Stimulated activated naive B cell treated with anti-CD40 and anti-IgM and Interleukin-4, amounts not matched to agents 10 μg/mL and 1 μg/mL and 100 μg/mL, for 72 hours (primary cell): ENCODE measurements at places on chromosomes 3 and 15.

GRCh38 chr3:869734-870133, 223.1 kb upstream of the CNTN6 start:
- H3K27ac ChIP-seq, result no peak overlapping the region
- H3K4me3 ChIP-seq, result no peak overlapping the region

GRCh38 chr15:51030649-51031316, 63.9 kb downstream of the TNFAIP8L3 start:
- DNase-seq, result no peak
- no peak overlapping the region for H3K27ac ChIP-seq
- H3K27me3 ChIP-seq, result no peaks in the 10 kb centered on the region
- no peak overlapping the region for H3K4me3 ChIP-seq
- no peaks in the 10 kb centered on the region for H3K36me3 ChIP-seq

GRCh38 chr15:60744826-60745460, 266.0 kb upstream of the ICE2 start:
- no peaks in the 10 kb centered on the region for H3K36me3 ChIP-seq
- H3K4me1 ChIP-seq, result no peaks in the 10 kb centered on the region
- no peak for DNase-seq
- no peak overlapping the region for H3K27ac ChIP-seq
- H3K4me3 ChIP-seq, result no peak overlapping the region

DNA sequence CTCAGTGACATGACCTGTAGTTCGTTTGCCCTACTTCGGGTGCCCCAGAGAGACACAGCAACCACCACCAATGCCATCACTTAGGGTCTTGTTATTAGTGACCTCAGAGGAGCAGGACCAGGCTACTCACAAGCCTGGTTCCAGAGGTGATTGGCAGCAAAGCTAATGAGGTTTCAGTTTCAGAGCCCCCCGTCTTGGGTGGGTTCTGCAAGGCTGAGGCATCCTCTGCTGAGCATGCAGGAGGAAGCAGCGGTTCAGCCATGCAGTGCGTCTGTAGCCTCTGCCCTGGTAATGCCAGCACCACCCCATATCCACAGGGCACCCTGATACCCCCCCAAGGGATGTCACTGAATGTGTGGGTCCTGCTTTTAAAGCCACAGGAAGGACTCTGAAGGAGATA, 39.0 kb upstream of the ITGA11 start:
- no peak for DNase-seq
- no peak overlapping the region for H3K27ac ChIP-seq
- H3K4me1 ChIP-seq, result no peaks in the 10 kb centered on the region
- peaks cover 9% of the 10 kb centered on the region for H3K27me3 ChIP-seq
- no peaks in the 10 kb centered on the region for H3K36me3 ChIP-seq

DNA sequence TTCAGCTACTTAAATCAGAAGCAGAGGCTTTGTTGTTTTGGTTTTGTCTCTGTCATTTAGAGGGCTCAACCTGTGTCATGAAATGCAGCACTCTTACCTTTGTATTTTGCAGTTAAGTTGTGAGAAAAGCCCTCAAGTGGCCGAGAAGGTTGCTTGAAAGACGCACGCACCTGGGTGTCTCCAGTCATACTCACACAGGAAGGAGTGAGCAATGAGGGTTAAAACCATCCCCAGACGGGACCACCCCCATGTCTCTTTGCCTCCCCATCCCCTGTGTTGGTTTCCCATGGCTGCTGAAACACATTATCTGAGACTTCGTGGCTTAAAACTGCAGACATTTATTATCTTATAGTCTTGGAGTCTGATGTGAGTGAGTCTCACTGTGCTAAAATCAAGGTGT, 376.1 kb upstream of the CFAP20DC start:
- H3K4me1 ChIP-seq, result peaks cover 10% of the 10 kb centered on the region
- no peak for DNase-seq
- no peaks in the 10 kb centered on the region for H3K27me3 ChIP-seq

DNA sequence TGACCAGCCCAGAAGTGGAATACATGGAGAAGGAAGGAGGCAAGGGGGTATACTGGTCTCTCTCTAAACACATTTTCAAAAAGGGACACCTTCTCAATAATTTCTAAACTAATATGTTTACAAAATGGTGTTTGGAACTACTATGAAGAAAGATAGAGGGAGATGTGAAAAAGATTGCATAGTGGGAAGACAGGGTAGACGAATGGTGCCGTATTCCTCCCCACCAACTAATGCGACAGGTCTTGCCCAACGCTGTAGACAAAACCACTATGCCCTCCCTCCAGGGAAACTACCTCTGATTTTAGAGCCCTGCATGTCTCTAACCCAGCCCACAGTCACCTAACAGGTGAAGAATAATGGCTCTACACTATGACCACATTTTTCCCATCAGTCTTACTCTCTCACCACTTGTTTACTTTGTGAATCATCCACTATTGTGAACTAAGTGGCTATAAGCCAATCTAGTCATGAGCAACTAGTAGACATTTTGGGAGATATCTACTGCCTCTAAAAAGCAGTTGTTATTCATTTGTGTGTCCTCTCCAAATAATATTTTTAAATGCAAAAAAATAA, 108.2 kb upstream of the UBE2E2 start:
- peaks cover 3% of the 10 kb centered on the region for H3K36me3 ChIP-seq
- H3K4me3 ChIP-seq, result no peak overlapping the region
- H3K27ac ChIP-seq, result no peak overlapping the region

- peaks cover 40% of the 10 kb centered on the region for H3K27me3 ChIP-seq
- H3K4me3 ChIP-seq, result no peak overlapping the region
- no peak for DNase-seq
- H3K27ac ChIP-seq, result no peak overlapping the region
These were observed 24.2 kb downstream of the HES1 start for GRCh38 chr3:194160158-194160557.

- no peak overlapping the region for H3K4me3 ChIP-seq
- H3K27ac ChIP-seq, result no peak overlapping the region
- no peaks in the 10 kb centered on the region for H3K27me3 ChIP-seq
These were observed 39.9 kb downstream of the PLCH1 start for GRCh38 chr3:155704771-155705559.

- DNase-seq, result no peak
- no peak overlapping the region for H3K27ac ChIP-seq
- H3K27me3 ChIP-seq, result no peaks in the 10 kb centered on the region
These were observed 647.1 kb downstream of the NTRK3 start for GRCh38 chr15:87609474-87609873.

- H3K4me1 ChIP-seq, result no peaks in the 10 kb centered on the region
- H3K27me3 ChIP-seq, result no peaks in the 10 kb centered on the region
- no peak overlapping the region for H3K4me3 ChIP-seq
- no peaks in the 10 kb centered on the region for H3K36me3 ChIP-seq
- no peak for DNase-seq
These were observed 407.9 kb upstream of the RGMA start for GRCh38 chr15:93496888-93497287.

DNA sequence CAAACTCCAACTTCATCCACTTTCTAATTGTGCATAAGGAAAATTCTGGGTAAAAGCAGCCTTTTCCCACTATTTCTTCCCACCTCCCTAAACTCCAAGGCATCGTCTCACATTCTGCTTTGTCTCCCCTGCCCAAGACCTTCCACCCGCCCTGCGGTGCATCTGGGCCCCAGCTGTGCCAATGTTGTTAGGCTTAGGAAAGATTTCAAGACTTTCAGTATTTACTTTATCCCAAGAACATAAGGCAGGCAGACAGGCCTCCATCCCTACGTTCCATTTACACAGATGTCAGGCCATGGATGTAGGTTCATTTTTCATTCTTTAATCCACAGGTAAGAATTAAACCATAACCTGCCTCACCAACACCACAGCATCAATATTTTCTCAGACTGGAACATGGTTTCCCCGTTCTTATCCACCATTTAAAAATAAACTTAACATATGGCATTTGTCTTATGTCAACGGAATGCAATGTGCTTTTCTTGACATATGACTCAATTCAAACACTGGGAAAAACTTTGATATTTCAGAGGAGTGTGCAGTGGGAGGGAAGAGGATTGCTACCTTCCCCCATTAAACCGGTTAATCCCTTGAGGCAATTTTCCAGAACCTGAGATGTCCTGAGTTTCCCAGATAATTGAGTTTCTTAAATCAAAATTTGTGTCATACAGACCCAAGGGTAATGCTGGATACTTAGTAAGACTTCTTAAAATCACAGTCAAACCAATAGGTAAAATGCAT, 238.0 kb upstream of the LRIG1 start:
- H3K27me3 ChIP-seq, result peaks cover 3% of the 10 kb centered on the region
- no peaks in the 10 kb centered on the region for H3K4me1 ChIP-seq
- no peak overlapping the region for H3K27ac ChIP-seq
- no peak for DNase-seq
- no peaks in the 10 kb centered on the region for H3K36me3 ChIP-seq

- H3K4me3 ChIP-seq, result no peak overlapping the region
- H3K27me3 ChIP-seq, result no peaks in the 10 kb centered on the region
- peaks cover 19% of the 10 kb centered on the region for H3K4me1 ChIP-seq
- H3K27ac ChIP-seq, result no peak overlapping the region
- H3K36me3 ChIP-seq, result peaks cover 8% of the 10 kb centered on the region
These were observed 121.9 kb downstream of the BBX start for GRCh38 chr3:107644631-107645030.

- no peak for DNase-seq
- H3K27ac ChIP-seq, result no peak overlapping the region
- no peaks in the 10 kb centered on the region for H3K36me3 ChIP-seq
- no peak overlapping the region for H3K4me3 ChIP-seq
These were observed 214.0 kb upstream of the RARB start for GRCh38 chr3:25214034-25214433.

- no peak overlapping the region for H3K4me3 ChIP-seq
- H3K27me3 ChIP-seq, result no peaks in the 10 kb centered on the region
- peaks cover 8% of the 10 kb centered on the region for H3K4me1 ChIP-seq
- no peak for DNase-seq
These were observed 45.5 kb downstream of the PHLDB2 start for GRCh38 chr3:111904376-111905241.

DNA sequence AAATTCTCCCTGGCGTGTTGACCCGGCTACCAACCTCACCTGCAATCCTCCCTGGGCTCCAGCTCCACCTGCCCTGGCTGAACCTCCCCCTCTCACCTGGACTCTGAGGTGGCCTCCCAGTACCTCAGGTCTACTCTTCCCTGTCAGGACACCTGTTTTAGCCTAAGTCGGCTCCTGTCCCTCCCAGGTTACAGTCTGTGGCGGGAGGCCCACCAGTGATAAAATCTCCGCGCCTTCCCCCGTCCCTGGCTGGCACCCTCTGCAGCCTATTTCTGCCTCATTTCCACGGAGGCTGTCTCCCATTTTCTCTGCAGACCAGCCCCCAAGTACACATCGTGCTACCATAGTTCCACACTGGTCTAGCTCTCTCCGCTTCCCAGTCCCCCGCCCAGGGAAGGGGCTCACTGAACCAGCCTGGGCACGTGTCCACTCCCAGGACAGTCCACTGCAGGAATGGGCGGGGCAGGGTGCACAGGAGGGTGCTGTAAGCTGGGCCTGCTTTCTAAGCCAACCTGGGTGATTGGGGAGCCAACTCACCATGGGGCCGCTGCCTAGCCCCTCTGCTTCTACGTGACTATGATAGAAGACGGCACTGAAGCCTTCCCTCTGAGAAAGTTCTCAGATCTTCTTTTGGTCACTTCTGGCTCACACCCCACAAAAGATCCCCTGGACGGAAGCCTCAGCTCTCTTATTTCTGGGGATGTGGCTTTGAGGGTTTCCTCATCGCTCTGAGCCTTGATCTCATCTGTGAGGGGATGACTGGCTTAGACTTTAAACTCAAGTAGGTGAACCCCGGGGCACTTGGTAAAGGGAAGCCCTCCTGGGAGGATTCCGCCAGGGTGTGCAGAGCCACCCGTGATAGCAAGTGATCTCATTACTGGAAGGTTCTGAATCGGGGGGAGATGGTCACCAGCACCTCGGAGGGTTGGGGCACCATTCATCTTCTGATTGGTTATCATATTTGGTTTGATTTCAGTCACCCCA, 96.6 kb downstream of the NSMCE3 start:
- H3K27me3 ChIP-seq, result peaks cover 17% of the 10 kb centered on the region
- no peak overlapping the region for H3K4me3 ChIP-seq
- no peaks in the 10 kb centered on the region for H3K4me1 ChIP-seq
- H3K27ac ChIP-seq, result no peak overlapping the region
- no peak for DNase-seq
- H3K36me3 ChIP-seq, result no peaks in the 10 kb centered on the region

GRCh38 chr3:31621314-31621713, 88.6 kb downstream of the STT3B start:
- no peak overlapping the region for H3K4me3 ChIP-seq
- H3K27me3 ChIP-seq, result no peaks in the 10 kb centered on the region
- no peak for DNase-seq
- H3K27ac ChIP-seq, result no peak overlapping the region

- no peaks in the 10 kb centered on the region for H3K27me3 ChIP-seq
- H3K27ac ChIP-seq, result no peak overlapping the region
- no peak overlapping the region for H3K4me3 ChIP-seq
- H3K4me1 ChIP-seq, result no peaks in the 10 kb centered on the region
These were observed 474.0 kb downstream of the FGF12 start for GRCh38 chr3:192253138-192253887.

GRCh38 chr3:72797773-72798543, 50.3 kb downstream of the SHQ1 start:
- no peak for DNase-seq
- no peak overlapping the region for H3K27ac ChIP-seq
- H3K36me3 ChIP-seq, result peaks cover 57% of the 10 kb centered on the region
- H3K27me3 ChIP-seq, result no peaks in the 10 kb centered on the region
- no peak overlapping the region for H3K4me3 ChIP-seq

GRCh38 chr3:29067007-29067406, 213.9 kb upstream of the RBMS3 start:
- DNase-seq, result no peak
- H3K27me3 ChIP-seq, result no peaks in the 10 kb centered on the region
- no peaks in the 10 kb centered on the region for H3K4me1 ChIP-seq
- no peak overlapping the region for H3K4me3 ChIP-seq

DNA sequence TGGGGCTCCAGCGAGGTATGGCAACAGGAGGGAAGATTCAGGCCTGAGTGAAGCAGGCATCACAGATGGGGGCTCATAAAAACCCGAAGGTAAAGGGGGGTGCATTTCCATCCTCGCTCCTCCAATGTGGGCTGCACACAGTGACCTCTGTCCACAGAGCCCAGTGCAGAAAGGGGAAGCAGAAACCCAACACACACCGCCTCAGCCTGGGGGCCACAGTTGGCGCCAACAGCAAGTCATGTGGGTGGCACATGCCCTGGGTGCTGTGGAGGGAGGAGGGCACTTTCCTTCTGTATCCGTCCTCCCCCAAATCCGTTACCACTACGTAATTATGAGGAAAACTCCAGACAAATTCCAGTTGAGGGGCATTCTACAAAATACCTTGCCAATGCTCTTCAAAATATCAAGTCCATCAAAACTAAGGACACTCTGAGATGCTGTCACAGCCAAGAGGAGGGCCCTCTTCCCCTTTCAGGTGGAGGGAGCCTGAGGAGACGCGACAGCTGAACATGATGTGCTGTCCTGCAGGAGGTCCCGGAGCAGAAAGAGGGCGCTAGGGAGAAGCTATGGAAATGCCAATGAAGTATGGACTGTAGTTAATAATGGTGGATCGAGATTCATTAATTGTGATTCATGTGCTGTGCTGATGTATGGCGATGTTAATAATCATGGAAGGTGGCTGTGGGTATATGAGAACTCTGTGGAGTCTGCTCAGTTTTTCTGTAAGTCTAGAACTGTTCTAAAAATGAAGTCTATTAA, 16.4 kb downstream of the APBA2 start:
- no peak overlapping the region for H3K4me3 ChIP-seq
- peaks cover 8% of the 10 kb centered on the region for H3K4me1 ChIP-seq
- DNase-seq, result no peak
- H3K36me3 ChIP-seq, result no peaks in the 10 kb centered on the region

- H3K4me3 ChIP-seq, result no peak overlapping the region
- no peaks in the 10 kb centered on the region for H3K27me3 ChIP-seq
- H3K27ac ChIP-seq, result no peak overlapping the region
- H3K36me3 ChIP-seq, result peaks cover 4% of the 10 kb centered on the region
These were observed 9.3 kb upstream of the ISLR2 start for GRCh38 chr15:74121039-74121438.

GRCh38 chr3:45881078-45882022, 5.0 kb upstream of the CCR9 start:
- no peak for DNase-seq
- peaks cover 6% of the 10 kb centered on the region for H3K27me3 ChIP-seq
- H3K4me1 ChIP-seq, result peaks cover 8% of the 10 kb centered on the region
- H3K36me3 ChIP-seq, result no peaks in the 10 kb centered on the region
